Activated naive CD8-positive, alpha-beta T cell treated with anti-CD3 and anti-CD28 coated beads for 36 hours (primary cell): ENCODE measurements at places on chromosomes 3 and 15. TPM values are rescaled to one million over a fixed set of nuclear protein-coding genes. Genes with fewer than 3 reads are reported as not detected.

The GP5 gene
- total RNA-seq, result 0.80 TPM

The GATA2 gene
- 0.24 TPM for total RNA-seq

The ABI3BP gene
- 0.12 TPM for total RNA-seq

The LRRIQ4 gene
- 0.18 TPM for total RNA-seq

The CCR8 gene
- not detected for total RNA-seq
